Cardiac muscle cell (in vitro differentiated cells and primary cell): ENCODE measurements at places on chromosomes 13 and 19. TPM values are rescaled to one million over a fixed set of nuclear protein-coding genes. Genes with fewer than 3 reads are reported as not detected.

Gene CACNG6
- total RNA-seq, result 38.4 and 73.1 TPM in 2 replicates

- no peak for DNase-seq
- H3K27me3 ChIP-seq, result no peaks in the 10 kb centered on the region
- H3K27ac ChIP-seq, result no peak overlapping the region
- no peak overlapping the region for H3K4me3 ChIP-seq
Observed at GRCh38 chr13:76792731-76793347, 93.4 kb downstream of the KCTD12 start.

GRCh38 chr13:75804054-75804453 is 167.9 kb downstream of the LMO7 start:
- no peaks in the 10 kb centered on the region for H3K27me3 ChIP-seq
- peak overlapping the region; percentile 60 for H3K4me3 ChIP-seq
- H3K27ac ChIP-seq, result peak overlapping the region; percentile 99
- H3K4me1 ChIP-seq, result peaks cover 41% of the 10 kb centered on the region
- peak; percentile 80 for DNase-seq

Gene MYPOP
- total RNA-seq, result 6.8 and 7.3 TPM in 2 replicates

DNA sequence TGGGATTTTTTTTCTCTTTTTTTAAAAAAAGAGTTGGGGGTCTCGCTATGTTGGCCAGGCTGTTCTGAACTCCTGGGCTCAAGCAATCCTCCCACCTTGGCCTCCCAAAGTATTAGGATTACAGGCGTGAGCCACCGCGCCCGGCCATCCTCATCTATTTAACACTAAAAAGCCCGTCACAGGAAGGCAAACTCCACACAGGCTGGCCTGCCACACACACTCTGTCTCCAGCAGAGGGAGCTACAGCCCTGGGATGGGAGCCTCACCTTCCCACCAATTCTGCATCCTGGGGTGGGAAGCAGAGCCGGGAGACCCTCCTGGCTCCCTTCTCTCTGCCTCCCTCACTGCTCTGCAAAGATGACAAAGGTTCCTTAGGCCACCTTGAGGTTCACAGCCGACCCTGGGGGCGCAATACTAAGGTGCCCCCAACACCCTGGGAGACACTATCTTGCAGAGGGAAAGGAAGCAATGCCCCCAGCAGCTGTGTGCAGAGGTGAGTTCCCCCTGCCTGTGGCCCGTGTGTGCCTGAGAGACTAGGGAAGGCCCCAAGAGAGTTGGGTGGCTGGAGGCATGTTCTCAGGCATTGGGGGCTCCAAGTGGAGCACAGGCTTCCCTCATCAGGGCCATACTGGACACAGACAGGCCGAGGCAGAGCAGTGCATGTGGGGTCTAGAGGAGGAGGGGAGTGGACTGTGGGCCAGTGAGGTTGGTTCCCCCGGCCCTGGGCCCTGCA is 27.4 kb upstream of the TIMM44 start:
- peaks cover 31% of the 10 kb centered on the region for H3K36me3 ChIP-seq
- peak overlapping the region; percentile 17 for H3K27ac ChIP-seq
- no peak overlapping the region for H3K4me3 ChIP-seq
- DNase-seq, result peak; percentile 71
